ENCODE measurements at places on chromosomes 16 and 17.

DNA sequence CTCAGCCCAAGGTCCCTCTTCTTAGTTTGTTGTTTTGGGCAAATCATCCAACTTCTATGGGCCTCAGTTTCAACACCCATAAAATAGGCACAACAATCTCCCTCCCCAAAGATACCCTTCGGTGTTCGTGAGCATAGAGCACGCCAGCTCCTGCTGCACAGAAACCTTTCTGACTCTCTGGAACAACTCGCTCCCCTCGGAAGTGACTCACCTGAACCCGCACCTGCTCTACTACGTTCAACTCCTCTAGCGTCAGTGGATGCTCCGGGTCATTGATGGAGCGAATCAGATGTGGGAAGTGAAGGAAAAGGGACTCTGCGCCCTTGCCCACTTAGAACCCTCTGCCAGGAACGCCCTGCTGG, 445 bp downstream of the CIAO2B start:
- peak overlapping the region; percentile 93 for H3K27ac ChIP-seq
- H3K4me1 ChIP-seq = peaks cover 61% of the 10 kb centered on the region
- DNase-seq = no peak
- peaks cover 33% of the 10 kb centered on the region for H3K36me3 ChIP-seq
- peaks cover 9% of the 10 kb centered on the region for H3K27me3 ChIP-seq

DNA sequence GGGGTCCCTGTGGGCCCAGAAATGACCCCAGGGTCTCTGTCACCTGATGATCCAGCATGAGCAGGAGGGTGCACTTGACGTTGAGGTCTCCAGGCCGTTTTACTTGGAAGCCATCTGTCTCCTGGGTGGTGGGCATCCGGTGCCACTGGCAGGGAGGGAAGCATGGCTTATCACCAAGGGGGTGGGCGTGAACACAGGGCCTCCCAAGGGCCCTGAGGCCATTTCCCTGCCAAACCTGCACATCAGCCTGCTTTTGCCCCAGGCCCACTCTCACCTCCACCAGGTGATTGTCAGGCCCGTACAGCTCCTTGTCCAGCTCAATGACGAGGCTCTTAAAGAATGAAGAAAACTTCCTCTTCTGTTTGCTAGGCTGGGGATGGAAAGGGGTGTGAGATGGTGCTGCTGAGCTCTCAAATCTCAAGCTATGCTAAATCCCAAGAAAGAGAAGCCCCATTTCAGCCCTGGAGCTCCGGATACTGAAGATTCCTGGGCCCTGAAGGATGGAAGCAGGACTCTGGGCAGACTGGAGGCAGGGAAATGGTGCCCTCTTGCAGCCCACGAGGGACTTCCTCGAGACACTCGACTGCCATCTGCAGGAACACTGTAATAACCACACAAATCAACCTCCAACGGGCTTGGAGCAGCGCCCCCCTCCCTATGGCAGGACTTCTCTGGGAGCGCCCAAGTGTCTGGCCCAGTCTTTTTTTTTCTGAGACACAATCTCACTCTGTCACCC, 7.1 kb upstream of the FTSJ3 start:
- peaks cover 25% of the 10 kb centered on the region for H3K36me3 ChIP-seq
- peak overlapping the region; percentile 79 for H3K27ac ChIP-seq
- peaks cover 21% of the 10 kb centered on the region for H3K4me1 ChIP-seq
- peak; percentile 68 for DNase-seq
- no peak overlapping the region for H3K4me3 ChIP-seq

DNA sequence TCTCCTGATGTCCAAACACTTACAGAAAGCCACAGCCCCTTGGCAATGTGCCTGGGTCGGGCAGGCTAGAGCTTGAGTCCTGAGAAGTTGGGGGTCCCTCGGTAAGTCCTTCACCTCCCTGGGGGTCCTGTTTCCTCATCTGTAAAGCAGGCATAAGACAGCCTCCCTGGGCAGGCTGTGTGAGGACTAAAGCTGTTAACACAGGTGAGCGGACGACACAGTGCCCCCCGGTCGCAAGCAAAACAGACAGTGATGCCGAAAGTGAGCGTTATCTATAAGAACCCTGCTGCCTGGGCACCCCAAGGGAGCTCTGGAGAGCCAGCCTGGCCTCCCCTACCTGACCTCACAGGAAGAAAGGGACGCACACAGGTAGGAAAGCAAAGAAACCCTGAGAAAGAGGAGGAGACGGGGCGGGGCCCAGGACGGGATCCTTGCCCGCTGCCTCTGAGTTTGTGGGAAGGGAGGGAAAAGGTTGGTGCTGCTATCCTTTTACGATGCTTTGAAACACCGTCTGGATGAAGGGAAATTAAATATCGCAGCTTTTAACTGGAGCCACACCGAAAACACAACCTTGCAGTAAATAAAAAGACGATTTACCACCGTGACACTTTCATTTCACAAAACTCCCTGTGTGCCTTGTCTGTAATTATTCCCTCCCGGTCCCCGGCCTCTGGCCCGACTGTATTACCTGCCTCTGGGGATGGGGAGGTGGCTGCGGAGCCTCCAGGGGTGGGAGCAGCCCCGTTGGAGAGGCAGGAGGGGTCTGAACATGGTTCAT, 67.1 kb downstream of the ENGASE start:
- no peak for DNase-seq
- no peak overlapping the region for H3K27ac ChIP-seq
- H3K27me3 ChIP-seq = peaks cover 37% of the 10 kb centered on the region
- H3K4me3 ChIP-seq = no peak overlapping the region

GRCh38 chr17:30379903-30380381, 1.2 kb downstream of the CPD start:
- peaks cover 63% of the 10 kb centered on the region for H3K4me1 ChIP-seq
- DNase-seq = peak; percentile 7
- no peaks in the 10 kb centered on the region for H3K36me3 ChIP-seq

- DNase-seq = peak; percentile 56
- H3K4me3 ChIP-seq = no peak overlapping the region
- H3K36me3 ChIP-seq = no peaks in the 10 kb centered on the region
Measured at GRCh38 chr16:31409433-31409832, 16.3 kb downstream of the ITGAD start.

DNA sequence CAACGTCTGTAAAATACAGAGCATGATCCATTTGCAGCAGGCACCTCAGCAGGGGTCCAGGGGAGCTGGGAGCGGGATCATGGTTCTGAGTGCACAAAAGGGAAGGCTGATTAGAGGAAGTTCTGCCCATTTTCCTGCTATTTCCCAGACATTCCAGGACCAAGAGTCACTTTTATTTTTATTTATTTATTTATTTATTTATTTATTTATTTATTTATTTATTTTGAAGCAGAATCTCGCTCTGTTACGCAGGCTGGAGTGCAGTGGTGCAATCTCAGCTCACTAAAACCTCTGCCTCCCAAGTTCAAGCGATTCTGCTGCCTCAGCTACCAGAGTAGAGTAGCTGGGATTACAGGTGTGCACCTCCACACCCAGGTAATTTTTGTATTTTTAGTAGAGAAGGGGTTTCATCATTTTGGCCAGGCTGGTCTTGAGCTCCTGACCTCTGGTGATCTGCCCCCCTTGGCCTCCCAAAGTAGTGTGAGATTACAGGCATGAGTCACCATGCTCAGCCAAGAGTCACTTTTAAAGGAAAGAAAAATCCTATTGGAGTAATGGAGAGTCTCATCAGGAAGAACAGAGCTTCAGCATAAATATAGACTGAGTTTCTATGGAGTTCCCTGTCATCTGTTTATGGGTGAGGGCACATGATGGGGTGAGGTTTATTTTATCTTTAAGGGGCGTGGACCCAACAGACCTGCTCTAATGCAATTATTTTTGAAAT, 355.2 kb downstream of the HAPSTR1 start:
- H3K36me3 ChIP-seq = peaks cover 9% of the 10 kb centered on the region
- no peak overlapping the region for H3K27ac ChIP-seq
- DNase-seq = no peak
- H3K4me1 ChIP-seq = no peaks in the 10 kb centered on the region
- H3K27me3 ChIP-seq = peaks cover 2% of the 10 kb centered on the region

DNA sequence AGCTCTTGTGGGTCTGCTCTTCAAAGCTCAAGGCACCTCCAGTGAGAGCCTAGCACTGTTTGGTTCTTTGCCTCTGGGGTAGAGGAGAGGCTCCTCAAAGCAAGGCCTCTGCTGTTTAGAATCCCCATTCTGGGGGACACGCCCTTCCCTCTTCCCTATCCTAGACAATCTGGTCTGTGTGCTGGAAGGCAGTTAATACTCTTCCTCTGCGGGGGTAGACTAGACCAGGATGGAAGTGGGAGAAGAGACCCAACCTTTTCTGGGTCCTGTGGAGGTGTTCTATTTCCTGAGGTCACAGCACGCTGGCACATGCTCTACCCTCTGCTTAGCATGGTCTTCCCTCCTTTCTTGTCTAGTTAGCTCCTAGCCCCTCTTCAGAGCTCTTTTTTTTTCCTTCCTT, 7.7 kb downstream of the ERAL1 start:
- 0 out of 2 replicates have a peak, but pooled peaks cover 9% of the 10 kb centered on the region for H3K36me3 ChIP-seq
- no peak overlapping the region for H3K4me3 ChIP-seq
- peaks cover 5% of the 10 kb centered on the region for H3K4me1 ChIP-seq
- DNase-seq = no peak
- H3K27me3 ChIP-seq = peaks cover 2% of the 10 kb centered on the region

DNA sequence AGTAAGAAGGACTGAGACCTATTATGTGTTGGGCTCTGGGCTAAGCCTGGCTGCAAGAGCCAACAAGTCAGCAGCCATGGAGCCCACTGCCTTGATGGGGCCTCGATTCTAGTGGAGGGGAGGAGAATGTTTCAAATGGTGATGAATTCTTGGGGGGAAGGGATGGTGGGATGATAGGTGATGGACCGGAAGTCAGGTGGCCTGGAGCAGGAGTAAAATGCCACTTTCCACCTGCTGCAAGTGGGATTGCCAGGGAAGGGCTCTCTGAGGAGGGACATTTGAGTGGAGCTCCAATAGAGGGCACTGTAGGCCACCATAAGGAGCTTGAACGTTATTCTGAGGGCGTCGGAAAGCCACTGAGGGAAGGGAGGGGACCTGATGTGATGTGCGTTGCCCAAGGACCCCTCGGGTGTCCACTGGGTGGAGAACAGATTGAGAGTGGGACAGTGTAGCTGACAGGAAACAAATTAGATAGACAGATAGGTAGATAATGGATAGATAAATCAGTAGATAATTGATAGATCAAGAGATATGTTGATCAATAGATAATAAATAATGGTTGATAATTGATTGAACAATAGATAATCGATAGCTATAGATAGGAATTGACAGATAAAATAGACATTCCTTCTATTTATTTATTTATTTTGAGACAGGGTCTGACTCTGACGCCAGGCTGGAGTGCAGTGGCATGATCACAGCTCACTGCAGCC, 18.2 kb upstream of the NXPH3 start:
- peaks cover 8% of the 10 kb centered on the region for H3K27me3 ChIP-seq
- peak; percentile 20 for DNase-seq
- H3K4me3 ChIP-seq = no peak overlapping the region
- H3K27ac ChIP-seq = no peak overlapping the region

DNA sequence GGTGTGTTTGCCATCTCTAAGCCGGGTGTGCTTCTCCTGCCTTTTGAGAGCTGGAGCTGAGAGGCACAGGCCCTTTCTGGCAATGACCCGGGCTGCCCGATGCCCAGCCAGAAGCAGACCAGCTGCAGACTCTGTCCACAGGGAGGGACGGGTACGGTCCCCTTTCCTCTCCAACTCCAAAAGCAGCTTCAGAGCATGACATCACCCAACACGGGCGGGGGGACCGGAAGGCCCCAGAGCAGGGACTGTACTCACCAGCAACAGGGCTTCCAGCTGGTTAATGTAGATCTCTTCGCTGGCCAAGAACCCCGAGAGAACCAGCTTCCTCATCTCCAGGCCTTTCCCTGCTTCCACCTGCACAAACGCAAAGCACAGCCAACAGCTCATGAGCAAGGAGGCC, 79.4 kb downstream of the ABR start:
- peaks cover 19% of the 10 kb centered on the region for H3K36me3 ChIP-seq
- H3K4me1 ChIP-seq = no peaks in the 10 kb centered on the region
- no peak overlapping the region for H3K4me3 ChIP-seq

- H3K27me3 ChIP-seq = peaks cover 14% of the 10 kb centered on the region
- H3K4me1 ChIP-seq = peaks cover 18% of the 10 kb centered on the region
- no peak overlapping the region for H3K4me3 ChIP-seq
- DNase-seq = no peak
- H3K27ac ChIP-seq = no peak overlapping the region
- peaks cover 17% of the 10 kb centered on the region for H3K36me3 ChIP-seq
Measured at GRCh38 chr17:78951967-78952551, 26.9 kb upstream of the TIMP2 start.

GRCh38 chr17:6366221-6366666, 68.7 kb downstream of the AIPL1 start:
- H3K4me3 ChIP-seq = no peak overlapping the region
- DNase-seq = peak; percentile 65
- peaks cover 19% of the 10 kb centered on the region for H3K27me3 ChIP-seq
- H3K4me1 ChIP-seq = peaks cover 16% of the 10 kb centered on the region
- H3K27ac ChIP-seq = peak overlapping the region; percentile 37
